NCI-H1105 (cell line): ENCODE measurements at places on chromosomes 2 and 18.

DNA sequence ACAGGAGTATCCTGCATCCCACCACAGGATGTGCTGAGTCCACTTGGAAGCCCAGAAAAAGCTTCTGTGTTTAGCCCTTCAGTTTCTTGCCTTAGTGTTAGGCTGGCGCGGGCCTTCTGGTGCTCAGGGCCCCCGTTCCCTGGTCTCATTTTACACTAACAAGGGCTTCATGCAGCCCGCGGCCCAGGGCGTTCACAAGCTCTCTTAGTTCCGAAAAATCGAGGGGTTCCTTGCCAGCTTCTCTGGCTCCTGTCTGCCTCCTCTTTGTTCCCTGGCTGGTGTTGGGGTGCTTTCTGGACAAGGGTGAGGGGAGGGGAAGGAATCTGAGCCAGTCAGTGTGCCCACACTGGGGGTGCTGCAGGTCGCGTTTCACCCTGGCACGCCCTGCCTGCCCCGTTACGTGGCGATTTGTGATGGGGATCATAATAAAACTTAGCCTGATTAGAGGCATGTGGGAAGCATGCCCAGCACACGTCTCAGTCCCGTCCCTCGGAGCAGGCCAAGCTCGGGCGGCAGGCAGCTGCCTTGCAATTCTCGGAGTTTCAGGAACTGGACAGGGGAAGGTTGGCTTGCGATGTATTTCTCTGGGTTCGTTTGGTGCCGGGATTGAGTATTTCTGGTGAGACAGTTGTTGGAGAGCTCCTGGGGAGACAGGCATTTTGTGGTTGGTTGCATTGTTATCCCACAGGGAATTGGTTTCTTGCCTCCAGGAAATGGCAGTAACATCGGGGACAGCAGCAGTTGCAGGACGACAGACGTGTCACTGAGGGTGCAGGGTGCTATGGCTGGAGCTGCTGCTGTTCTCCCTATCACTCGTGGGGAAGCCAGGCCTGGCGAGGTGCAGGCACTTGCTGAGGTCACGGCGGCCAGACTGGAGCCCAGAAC is 22.9 kb downstream of the SH3BP4 start:
- DNase-seq = no peak

- DNase-seq = no peak
Measured at GRCh38 chr2:85033388-85033787, 62.4 kb downstream of the KCMF1 start.

DNA sequence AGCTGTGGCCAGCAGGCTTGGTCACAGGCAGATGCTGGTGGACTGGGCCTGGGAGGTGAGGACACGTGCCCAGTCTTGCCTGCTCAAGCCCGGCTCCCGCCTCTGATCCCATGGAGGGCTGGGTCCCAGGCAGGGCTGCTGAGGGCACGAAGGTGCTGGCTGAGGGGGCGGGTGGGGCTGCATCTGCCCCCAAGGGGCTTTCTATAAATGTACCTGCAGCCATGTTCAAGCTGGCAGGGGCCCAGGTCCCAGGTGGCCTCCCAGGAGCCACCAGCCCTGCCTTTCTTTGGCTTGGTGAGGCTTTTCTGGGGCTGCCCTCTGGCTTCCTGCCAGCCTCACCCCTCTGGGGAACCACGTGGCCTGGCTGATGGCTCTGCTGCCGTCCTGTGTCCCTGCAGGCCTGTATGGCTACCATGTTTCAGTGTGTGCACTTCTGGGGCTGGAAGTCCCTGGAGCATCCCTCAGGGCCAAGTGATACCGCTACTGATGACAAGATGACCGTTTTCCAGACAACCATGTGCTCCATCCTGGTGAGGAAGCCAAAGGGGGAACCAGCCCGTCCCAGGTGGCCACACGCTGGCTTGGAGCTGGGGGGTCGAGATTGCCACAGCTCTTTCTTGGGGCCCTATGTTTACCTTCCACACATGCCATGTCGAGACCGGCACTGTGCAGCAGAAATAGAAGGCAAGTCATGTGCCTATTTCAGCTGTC is 23.2 kb downstream of the HJURP start:
- DNase-seq = peak; percentile 58

DNA sequence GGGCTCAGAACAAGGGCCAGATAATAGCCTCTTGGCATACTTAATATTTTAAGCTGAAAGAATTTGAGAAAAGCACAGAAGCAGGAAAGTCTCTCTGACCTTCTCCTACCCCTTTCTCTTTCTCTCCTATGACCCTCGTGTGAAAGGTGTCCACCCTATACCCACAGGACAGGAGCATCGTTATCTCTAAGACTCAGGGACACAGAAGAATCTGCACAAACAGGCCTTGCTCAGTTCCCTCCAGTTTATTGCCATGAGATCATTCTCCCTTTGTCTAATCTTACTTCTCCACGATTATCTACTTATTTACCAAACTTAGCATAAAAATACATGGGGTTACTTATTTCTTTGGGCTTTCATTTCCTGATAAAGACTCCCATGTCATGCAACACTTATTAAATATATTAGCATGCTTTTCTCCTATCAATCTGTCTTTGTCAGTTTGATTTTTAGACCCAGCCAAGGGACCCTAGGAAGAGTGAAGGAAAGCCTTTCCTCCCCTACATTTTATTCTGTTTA is 370.7 kb downstream of the DLGAP1 start:
- DNase-seq = no peak

DNA sequence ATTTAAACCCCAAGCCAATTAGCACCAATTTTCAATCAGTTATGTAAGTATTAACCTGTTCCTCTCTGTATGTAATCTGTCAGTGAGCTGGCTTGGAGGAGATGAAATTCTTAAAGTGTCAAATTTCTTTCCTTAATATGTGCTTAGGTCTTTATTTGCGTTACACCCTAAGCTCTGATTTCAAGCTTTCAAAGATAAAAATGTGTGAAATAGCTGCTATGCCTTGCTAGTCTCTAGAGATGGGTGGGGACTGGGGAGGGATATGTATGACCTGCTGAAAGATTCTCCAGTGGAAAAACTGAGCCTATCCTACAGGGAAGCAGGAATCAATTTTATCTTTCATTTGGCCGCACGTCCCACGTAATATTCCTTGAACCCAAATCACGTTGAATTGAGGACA is 264.5 kb downstream of the RND3 start:
- no peak for DNase-seq

DNA sequence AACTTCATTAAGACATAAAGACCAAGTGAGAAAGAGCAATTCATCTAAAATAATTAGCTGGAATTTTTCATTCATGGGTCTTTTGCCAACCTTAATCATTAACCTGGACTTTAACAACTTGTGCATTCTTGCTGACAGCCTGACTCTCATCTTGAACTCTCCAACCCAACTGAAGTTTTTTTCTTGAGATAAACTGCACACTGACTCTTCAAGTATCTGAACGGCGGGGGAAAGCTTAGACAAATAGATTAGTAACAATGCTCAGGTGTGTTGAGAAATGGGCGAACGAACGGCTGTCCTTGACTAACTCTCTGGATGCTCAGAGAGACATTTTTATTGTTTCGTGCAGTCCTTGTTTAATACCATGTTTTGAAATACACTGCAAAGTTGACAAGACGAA is 186.0 kb downstream of the DPP10 start:
- no peak for DNase-seq

- no peak for DNase-seq
Measured at GRCh38 chr2:119853777-119854399, 94.2 kb downstream of the PTPN4 start.

DNA sequence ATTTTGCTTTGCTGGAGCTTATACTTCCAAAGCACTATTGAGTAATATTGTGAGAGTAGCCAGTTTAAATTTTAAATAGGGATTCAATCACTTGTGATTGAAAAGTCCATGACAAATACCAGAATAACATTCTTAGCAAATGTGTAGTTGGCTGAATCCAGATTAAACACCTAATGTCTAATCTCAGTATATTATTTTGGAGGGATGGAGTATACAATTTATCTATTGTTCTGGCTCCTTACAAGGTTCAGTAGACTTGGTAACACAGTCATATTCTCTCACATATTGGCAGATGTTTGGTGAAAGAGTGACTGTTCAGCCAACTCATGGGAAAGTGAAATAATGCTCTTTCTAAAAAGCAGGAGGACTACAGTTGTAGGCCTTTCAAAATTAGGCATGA is 2.2 kb downstream of the UGT1A9 start:
- no peak for DNase-seq

DNA sequence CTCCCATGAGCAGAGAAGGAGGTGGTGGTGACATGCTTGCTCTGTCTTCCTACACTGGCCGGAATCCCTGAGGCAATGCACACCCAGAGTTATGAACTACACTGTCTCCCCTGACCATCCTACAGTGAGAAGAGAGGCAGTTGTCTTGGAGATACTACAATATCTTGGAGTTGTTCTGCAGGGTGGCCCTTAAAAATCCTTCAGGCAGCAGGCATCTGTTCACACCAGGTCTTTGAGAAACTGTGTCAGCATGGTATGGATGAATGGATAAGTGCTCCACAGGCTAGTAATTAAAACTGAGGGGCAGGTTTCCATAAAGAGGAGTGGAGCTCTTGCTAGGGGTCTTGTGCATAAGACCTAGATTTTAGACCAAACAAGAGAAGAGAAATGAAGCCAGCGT is 223.7 kb upstream of the COPS8 start:
- no peak for DNase-seq

DNA sequence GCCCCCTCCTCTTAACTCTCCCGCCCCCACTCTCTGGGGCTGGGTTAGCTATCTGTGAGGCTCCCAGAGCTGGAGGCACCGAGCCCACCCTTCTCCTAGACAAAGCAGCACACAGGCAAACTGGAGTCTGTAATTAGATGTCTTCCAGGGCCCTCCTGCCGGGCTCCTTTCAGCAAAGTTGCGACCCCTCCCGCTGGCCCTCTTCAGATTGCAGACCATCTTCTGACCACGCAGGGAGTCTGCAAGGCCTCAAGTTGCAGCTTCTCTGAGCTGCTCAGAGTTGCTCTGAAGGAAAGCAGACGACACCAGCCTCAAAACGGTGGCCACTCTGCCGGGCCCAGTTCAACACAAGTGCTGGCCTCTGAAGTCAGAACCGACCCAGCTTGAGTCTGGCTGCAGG is 228.4 kb upstream of the COPS8 start:
- no peak for DNase-seq

DNA sequence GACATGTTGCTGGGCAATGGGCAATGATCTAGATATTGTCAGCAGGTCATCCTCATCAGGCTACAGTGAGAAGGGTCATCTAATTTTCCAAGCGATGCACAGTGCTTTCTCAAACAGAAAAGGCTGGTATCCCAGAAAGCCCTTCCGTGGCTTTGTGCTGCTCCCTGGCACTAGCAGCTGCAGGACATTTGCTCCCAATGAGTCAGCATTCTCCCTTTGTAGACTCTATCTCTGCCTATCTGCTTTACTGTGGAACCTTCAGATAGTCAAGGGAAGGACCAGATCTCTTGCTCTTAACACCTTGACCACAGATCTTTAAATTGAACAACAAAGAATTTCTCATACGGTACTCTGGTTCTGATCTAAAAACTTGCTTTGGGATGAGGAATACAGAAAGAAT is 101.4 kb downstream of the CDH2 start:
- DNase-seq = no peak

DNA sequence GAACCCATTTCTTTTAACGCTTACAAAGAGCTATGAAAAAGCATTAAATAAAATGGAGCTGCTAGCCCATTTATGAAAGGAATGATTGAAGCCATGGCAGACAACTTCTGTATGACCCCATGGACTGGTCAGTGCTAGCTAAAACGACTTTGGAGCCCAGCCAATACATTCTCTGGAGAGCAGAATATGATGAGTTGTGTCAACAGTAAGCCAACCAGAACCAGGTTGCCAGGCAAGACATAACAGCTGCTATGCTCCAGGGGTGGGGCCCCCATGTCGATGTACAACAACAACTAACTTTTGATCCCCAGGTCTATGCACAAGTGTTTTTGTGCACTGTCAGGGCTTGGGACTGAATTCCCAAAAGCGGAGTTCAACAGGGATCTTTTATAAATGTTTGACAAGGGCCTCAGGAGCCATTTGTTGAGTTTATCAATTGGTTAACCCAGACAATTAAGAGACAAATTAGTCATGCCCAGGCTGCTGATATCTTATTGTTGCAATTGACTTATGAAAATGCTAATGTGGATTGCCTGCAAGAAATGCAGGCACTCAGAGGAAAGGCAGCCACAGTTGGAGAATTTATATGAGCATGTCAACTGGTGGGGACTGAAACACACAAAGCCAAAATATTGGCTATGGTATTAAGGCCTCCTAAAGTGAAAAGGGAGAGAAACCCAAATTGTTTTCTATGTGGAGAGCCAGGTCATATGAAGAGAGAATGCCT is 64.6 kb upstream of the MYO3B start:
- no peak for DNase-seq

DNA sequence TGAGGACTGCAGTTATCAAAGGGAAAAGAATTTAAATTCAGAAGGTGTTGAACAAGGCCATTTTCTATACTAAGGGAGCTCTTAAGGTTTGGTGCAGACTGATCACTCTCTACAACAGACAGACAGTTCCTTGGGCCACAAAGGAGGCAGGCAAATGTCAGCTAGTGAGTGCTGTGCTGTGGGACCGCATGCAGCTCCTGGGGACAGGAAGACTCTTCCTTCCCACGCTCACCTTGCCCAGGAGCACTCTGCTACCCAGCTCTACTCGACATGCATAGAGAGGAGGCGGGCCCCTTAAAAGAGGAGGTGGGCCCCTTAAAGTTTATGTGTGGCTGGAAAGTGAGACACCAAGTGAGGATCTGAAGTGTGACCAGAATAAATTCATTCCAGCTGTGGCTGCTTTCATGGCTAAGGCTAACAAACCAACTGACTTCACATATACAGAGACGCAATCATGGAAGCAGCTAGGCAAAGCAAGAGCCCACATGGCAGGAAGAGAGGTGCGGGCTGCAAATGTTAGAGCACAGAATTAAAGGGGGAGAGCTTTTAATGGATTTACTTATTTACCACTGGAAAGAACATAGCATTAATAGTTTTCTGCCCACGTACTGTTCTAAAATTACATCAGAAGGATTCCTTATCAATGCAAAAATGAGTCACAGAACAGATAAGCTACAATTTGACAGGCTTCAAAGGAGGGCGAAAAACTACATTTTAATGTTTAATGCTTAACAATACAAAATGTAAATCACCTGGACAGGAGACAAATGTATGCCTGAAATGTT is 101.4 kb upstream of the RNU4ATAC start:
- DNase-seq = no peak

DNA sequence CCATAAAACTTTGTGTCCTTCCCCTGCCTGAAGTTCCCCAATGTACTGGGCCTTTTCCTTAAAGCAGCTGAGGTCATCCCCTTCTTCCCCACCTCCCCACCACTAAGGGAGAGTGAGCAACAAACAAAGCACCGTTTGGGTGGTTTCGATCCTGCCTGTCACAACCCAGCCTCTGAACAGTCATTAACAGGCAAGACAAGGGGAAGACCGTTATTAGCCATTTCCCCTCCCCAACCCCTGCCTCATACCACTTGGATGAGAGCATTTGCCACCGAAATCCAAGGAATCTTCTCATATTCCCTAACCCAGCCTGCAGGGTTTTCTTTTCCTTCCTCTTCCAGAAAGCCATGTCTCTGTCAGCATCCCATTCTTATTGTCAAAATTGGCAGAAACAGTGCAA is 65.6 kb downstream of the STRADB start:
- no peak for DNase-seq

GRCh38 chr2:190530248-190530900 is 4.1 kb downstream of the NEMP2 start:
- DNase-seq = no peak

- DNase-seq = no peak
Measured at GRCh38 chr2:232321817-232322559, 56.6 kb upstream of the ALPP start.

- DNase-seq = no peak
Measured at GRCh38 chr18:58247363-58247834, 203.4 kb downstream of the NEDD4L start.

- DNase-seq = no peak
Measured at GRCh38 chr2:200856806-200857205, 7.7 kb downstream of the CLK1 start.

- DNase-seq = no peak
Measured at GRCh38 chr2:112047537-112048235, 7.4 kb upstream of the TMEM87B start.
